ENCODE measurements at places on chromosomes 12 and 14.

DNA sequence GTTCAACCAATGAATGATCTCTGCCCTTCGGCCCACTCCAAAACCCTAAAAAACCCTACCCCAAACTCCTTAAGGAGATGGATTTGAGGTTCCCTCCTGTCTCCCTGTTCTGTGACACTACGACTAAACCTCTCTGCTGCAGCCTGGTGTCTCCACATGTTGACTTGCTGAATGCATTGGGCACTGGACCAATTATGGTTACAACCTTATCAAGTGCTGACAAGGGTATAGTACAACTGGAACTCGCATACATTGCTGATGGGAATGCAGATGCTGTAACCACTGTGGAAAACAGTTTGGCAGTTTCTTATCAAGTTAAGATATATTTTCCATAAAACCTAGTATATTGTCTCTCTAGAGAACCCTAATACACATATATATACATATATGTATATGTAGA is 6.3 kb upstream of the DICER1 start:
- no peak for DNase-seq

DNA sequence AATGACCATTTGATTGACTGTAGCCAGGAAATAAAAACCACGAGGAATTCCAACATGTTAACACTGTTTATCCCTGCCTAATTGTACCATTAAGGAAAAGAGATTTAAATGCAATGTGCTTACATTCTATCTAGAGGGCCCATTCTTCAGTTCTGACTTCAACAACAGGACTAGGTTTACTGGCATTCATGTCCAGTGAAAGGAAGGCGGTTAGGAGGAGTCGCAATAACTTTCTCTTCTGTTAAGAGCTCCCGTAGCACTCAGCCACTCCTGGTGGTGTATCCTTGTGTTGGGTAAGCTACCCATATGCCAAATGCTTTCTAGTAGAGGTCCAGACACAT is 154.7 kb downstream of the STXBP6 start:
- DNase-seq = no peak

DNA sequence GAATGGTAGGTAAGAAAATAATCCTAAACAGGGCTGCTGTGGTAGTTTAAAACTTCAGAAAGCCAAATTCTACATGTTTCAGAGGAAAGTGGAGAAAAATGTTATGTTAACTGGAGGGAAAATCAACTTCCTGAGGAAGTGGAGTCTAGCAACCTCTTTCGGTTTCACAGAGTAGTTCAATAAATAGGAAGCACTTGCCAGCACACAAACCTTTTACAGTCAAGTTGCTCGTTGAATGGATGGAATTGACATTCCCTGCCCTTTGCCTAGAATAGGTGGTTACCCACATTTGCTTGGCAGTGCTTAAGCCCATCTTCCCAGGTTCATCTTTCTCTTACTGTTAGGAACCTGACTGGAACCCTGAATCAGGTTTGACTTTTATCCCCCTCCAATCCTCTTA is 15.9 kb downstream of the ANKRD13A start:
- DNase-seq = no peak

DNA sequence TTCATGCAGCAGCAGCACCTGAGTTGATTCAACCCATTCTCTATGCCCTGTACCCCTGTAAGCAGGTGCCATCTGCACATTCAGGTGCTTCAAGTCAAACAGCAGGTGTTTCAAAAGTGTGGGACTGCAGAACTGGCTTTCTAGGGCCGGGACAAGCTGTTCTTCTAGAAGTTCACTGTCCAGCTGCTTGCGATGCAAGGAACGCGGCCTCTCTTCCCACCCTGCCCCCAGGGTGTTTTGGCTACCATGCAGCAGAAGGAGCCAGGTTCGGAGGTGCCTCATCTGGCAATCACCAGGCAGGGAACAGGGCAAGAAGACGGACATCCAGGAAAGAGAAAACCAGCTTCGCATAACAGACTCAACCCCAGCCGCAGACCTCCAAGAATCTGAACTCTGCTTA is 35.2 kb downstream of the TMEM132D start:
- DNase-seq = no peak

GRCh38 chr12:79381248-79382208 is 309.2 kb downstream of the PAWR start:
- DNase-seq = no peak

DNA sequence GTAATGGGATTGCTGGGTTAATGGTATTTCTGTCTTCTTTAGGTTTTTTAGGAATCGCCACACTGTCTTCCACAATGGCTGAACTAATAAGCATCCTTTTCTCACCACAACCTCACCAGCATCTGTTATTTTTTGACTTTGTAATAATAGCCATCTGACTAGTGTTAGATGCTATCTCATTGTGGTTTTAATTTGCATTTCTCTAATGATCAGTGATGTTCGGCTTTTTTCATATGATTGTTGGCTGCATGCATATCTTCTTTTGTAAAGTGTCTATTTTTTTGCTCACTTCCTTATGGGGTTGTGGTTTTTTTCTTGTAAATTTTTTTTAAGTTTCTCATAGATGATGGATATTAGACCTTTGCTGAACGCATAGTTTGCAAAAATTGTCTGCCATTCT is 377.9 kb downstream of the GALC start:
- no peak for DNase-seq

GRCh38 chr12:79515530-79515935 is 175.2 kb downstream of the PAWR start:
- DNase-seq = no peak

DNA sequence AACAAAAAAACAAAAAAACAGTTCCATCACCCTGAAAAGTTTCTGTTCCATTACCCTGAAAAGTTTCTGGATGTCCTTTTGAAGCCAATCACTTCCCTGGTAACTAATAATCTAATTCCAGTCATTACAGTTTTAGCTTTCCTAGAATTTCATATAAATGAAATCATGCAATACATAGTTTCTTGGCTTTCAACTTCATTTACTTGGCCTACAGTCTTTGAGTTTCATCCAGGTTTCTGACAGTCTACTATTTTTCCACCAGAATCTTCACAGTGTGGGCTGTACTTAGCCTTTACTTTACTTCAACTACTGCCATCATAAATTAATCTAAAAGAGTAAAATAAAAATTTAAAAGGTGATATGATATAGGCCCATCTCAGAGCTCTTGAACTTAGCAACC is 55.5 kb downstream of the RPS6KA5 start:
- no peak for DNase-seq

GRCh38 chr12:93287149-93287548 is 90.6 kb upstream of the NUDT4 start:
- DNase-seq = peak; percentile 81
